ENCODE measurements at places on chromosomes 11 and 22.
A peak's percentile ranks its signal among the peaks of the same experiment; 100 is the strongest.

DNA sequence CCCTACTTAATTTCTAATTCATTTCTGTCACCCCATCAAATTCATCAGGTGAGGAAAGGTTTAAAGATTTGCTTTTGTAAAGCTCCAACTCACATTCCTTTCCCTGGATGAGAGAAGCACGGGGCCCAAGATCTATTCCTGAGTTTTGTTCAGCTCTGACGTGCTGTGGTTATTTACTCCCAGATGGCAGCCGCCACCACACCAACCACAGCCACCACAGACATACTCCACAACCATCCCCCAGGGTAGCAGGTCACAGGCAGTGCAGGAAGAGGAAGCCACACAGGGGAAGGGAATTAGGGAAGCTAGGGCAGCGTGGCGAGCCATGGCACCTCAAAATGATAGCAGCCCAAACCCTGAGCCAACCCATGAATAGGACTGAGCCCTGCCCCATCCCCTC, 63.5 kb upstream of the CSNK2A3 start:
- no peak for DNase-seq

- DNase-seq, result no peak
Measured at GRCh38 chr11:3830730-3831129, 10.0 kb downstream of the RHOG start.

GRCh38 chr11:33808228-33808828, 34.0 kb upstream of the FBXO3 start:
- DNase-seq, result peak; percentile 18

DNA sequence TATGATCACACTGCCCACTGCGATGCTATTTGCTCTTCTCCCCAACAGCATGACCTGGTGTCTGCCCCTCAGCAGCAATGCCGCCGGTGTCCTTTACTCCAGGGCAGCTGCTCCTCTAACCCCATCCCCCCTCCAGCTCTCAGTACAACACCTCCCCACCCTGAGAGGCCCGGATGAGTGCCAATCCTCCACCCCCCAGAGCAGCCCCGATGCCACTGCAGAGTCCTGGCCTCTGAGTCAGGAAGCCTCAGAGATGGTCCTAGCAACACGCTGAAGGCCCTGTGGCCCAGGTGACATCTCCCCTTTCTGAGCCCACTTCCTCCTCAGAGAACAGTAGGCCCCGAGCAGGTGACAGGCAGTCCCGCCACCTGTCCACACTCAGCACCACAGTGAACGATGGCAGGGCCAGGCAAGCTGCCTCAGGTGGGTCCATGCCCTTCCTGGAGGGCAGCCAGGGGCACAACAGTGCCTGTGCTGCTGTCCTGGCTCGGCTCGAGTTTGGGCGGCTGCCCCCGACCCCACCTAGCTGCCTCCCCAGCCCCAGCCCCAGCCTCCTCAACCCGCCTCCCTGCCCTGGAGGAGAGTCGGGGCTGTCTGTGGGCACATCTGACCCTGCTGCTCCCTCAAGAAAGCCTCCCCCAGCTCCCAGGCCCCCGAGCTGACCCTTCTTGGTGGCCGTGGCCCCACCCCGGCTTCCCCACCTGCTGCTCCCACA, 3.9 kb upstream of the NDUFS8 start:
- no peak for DNase-seq

Measured in amniotic stem cell (primary cell).